ENCODE measurements at places on chromosomes 6 and 20. TPM values are rescaled to one million over a fixed set of nuclear protein-coding genes. Genes with fewer than 3 reads are reported as not detected.

The PLG gene
- 0.76 TPM for total RNA-seq

DNA sequence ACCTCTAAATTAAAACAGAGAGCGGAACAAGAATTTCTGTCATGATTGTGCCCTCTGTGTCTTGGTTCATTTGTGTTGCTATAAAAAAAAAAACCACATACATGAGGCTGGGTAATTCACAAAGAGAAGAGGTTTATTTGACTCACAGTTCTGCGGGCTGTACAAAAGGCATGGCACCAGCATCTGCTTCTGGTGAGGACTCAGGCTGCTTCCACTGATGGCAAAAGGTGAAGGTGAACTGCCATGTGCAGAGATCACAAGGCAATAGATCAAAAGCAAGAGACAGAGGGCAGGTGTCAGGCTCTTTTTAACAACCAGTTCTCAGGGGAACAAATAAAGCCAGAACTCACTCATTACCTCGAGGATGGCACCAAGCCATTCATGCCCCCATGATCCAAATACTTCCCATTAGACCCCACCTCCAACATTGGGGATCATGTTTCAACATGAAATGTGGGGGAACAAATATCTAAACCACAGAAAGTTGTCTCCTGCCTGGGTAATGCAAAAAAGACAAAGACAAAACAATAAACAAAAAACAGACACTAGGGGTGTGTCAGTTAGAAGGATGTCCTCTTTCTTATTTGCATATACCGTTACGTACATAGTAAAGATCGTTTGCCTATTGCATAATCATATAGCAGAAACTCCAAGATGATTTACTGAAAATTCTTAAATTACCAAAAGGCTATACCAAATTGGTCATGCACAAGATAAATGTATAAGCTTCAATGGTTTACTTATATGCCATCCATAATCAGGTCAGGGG lies 17.0 kb downstream of the SERPINB9 start:
- no peak for DNase-seq

The PHACTR1 gene
- 0.26 TPM for total RNA-seq

GRCh38 chr20:23995905-23996666 lies 7.5 kb upstream of the GGTLC1 start:
- peak; percentile 67 for DNase-seq

GRCh38 chr6:26556263-26557070 lies 18.3 kb downstream of the HMGN4 start:
- peak; percentile 18 for DNase-seq

The MUC22 gene
- not detected for total RNA-seq

GRCh38 chr6:139050770-139051313 lies 22.3 kb downstream of the ABRACL start:
- DNase-seq, result no peak

GRCh38 chr6:158002951-158003853 lies 21.5 kb downstream of the SYNJ2 start:
- DNase-seq, result no peak

DNA sequence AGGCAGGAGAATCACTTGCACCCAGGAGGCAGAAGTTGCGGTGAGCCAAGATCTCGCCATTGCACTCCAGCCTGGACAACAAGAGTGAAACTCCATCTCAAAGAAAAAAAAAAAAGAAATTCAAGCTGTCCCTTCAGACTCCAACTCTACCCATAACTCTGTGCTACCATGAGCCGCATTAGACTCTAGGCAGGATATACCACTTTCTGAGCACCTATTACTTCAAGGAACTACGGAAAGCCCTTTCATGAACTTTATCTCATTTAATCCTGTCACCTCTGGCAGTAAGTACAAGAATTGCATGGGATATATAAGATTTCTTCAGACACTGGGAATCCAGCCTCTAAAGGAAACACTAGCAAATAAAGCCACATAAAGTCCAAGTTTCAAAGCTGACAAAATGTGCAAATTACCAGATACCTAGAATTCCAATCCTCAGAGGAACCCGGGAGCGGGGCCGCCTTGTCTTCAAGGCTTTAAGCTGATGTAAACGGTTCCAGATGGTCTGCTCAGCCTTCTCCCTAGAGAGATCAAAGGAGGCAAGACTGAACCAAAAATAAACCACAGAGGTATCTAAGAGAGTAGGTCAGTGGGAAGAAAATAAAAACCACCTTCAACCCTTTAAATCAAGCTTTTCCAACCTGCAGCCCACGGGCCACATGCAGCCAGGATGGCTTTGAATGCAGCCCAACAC lies 9.4 kb downstream of the CDK5RAP1 start:
- DNase-seq, result no peak

DNA sequence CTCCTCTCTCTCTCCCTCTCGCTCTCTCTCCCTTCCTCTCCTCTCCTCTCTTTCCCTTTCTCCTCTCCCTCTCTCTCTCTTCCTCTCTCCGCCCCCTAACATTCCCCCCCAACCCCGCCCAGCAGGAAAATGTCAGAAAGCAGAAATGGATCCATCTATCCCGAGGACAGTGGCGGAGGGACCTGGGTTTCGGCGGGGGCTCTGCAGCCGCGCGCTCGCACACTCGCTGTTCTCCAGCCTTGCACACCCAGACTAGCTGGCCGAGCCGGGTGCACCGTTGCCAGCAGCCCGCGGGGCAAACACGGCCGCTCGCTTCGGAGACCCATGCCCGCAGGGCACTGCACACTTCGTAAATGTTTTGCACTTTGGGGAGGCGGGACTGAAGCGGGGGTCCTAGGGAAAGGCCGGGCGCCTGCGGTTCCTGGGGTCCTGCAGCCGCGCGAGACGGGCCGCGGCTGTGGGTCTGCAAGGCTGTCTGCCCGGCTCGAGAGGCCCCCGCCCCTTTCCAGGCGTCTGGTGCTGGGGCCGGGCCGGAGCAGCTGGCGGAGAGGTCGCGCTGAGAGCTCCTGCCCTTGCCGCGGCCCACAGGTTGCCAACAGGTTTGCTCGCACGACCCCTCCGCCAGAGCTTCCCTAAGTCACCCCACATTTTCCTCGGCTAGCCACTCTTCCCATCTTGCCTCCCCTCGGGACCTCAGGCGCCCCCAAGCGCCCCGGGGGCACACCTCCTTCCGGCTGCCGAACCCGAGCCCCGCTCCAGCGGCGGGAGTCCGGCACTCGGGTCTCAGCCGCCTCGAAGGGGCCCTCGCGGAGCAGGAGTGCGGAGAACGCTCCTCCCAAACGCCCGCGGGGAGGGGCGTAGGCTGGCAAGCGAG lies 818 bp upstream of the MDGA1 start:
- peak; percentile 50 for DNase-seq

The OOEP gene
- total RNA-seq, result not detected

- no peak for DNase-seq
Observed at GRCh38 chr6:125824946-125825771, 34.4 kb downstream of the NCOA7 start.

DNA sequence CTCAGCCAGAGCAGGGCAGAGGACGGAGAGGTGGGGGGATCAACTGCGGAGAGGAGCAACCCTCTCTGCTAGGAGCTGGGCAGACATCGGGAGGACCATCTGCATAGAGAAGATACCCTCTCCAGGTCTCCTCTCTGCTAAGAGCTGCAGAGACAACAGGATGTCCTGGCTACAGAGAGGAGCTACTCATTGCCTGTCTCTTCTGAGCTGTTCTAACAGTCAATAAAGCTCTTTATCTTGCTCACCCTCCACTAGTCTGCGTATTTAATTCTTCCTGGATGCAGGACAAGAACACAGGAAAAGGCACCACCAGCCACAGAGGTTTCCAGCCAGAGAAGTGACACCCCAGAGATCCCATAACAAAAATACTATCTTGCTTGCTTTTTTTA lies 871.1 kb upstream of the GJE1 start:
- DNase-seq, result no peak

The SLC25A27 gene
- 0.30 TPM for total RNA-seq

The SNAI1 gene
- total RNA-seq, result 1.8 TPM

The MOG gene
- total RNA-seq, result not detected

Data from activated T-cell treated with anti-CD3 and anti-CD28 coated beads, Interleukin-2, amount 50 U/mL, for 4 hours (primary cell).